Activated naive CD4-positive, alpha-beta T cell treated with anti-CD3 and anti-CD28 coated beads, Interleukin-2, amount 50 U/mL, for 72 hours (primary cell): ENCODE measurements at places on chromosomes 1 and 21. TPM values are rescaled to one million over a fixed set of nuclear protein-coding genes. Genes with fewer than 3 reads are reported as not detected.
A peak's percentile ranks its signal among the peaks of the same experiment; 100 is the strongest.

DNA sequence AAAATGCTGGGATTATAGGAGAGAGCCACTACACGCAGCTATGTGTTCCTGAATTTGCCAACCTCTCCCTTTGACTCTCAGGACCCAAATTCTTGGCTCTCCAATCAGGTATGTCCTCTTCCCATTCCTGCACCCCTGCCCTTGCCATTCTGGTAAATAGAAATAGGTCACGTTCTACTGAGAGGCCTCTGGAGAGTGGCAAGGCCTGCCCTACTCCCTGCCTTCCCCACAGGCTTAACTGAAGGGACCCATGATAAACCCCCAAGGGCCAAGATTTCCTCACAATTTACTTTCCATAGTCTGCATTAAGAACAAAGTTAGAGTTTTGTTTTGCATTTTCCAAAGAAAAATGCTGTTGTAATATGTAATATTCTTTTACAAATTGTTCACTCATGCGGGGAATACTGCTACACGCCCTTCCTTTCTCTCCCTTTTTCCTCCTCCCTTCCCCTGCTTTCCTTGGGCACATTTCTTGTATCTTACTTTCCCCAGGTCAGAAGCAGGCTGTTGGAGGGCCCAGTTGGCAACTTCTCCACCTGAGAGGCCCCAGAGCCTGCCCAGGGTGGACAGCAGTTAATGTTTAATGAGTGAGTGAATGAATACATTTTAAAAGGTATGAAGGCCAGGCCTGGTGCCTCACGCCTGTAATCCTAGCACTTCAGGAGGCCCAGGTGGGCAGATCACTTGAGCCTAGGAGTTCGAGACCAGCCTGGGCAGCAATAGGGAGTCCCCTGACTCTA, 33.9 kb upstream of the PUM1 start:
- DNase-seq: no peak

- no peak for DNase-seq
These were observed 4.0 kb upstream of the LACTBL1 start for GRCh38 chr1:22976461-22977243.

- peak; percentile 26 for DNase-seq
These were observed 624 bp downstream of the SLC41A1 start for GRCh38 chr1:205812271-205812877.

- no peak for DNase-seq
These were observed 49.0 kb downstream of the MRPL37 start for GRCh38 chr1:54248966-54249365.

GRCh38 chr1:4611563-4612341, 42.7 kb upstream of the AJAP1 start:
- DNase-seq: no peak

NLRP3 gene
- 1.3 TPM for total RNA-seq

ITGB2 gene
- total RNA-seq: 151 TPM

TRIM58 gene
- total RNA-seq: not detected
